Activated CD4-positive, alpha-beta T cell treated with anti-CD3 and anti-CD28 coated beads, Interleukin-2, amount 10 ng/mL, durations not matched to agents 7 days and 5 days (primary cell): ENCODE measurements at places on chromosomes 3 and 15.

- no peak for DNase-seq
Measured at GRCh38 chr3:20904671-20905070, 718.7 kb upstream of the SGO1 start.

DNA sequence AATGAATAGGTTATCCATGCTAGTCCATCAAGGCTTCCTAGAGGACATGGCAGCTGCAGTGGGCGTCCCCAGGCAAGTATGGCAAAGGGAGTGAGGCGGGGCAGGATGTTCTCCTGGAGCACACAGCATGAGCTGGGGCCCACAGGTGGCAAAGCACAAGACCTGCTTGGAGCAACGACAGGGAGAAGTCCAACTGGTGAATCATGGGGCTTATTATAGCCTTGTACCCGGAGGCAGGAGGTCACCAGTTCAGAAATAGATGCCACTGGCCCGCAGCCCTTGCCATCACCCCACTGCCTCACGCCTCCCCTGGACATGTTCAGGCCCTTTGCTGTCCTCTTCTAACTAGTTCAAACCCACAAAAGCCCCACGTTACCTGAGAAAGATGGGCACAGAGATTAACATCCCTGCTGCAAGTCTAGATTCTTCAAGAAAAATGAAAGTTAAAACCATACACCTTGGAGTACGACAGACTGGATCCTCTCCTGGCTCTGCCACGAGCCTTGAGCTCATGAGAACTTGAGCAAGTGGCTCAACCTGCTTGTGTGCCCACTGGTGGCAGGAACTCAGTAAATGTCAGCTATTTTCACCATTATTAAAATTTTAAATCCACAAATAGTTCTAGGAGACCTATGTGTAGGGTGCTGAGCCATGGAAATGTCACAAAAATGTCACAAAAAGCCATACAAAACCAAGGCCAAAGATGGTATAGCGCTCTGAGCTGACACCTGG lies 1.8 kb upstream of the SRGAP3 start:
- DNase-seq = no peak

DNA sequence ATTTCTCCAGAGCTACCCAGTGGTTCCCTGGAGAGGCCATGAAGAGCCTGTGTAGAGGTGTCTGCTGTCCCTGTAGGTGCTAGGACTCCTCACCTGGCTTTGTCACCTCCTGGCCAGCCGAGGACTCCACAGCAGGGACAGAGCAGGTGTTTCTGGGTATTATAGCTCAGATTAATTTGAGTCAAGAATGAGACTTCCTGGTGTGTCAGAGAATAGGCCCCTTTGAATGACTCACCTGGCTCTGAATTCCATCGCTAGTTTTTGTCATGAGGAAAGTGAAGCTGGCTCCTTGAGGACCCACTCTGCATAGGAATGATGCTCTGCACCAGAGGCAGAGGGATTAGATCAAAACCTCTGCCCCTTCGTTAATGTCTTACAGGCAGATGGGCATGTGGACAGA lies 167.5 kb upstream of the TOPAZ1 start:
- no peak for DNase-seq

GRCh38 chr3:121660356-121661171 lies at the start of gene HCLS1:
Gene HCLS1, minus strand, starts transcription at chr3:121660903. Its CDS starts 2,556 bp downstream, at chr3:121658347.
- DNase-seq = peak; percentile 84

GRCh38 chr15:47801522-47801921 lies 84.2 kb downstream of the SEMA6D start:
- DNase-seq = no peak

- no peak for DNase-seq
Measured at GRCh38 chr15:89136078-89136806, 48.0 kb downstream of the ABHD2 start.

DNA sequence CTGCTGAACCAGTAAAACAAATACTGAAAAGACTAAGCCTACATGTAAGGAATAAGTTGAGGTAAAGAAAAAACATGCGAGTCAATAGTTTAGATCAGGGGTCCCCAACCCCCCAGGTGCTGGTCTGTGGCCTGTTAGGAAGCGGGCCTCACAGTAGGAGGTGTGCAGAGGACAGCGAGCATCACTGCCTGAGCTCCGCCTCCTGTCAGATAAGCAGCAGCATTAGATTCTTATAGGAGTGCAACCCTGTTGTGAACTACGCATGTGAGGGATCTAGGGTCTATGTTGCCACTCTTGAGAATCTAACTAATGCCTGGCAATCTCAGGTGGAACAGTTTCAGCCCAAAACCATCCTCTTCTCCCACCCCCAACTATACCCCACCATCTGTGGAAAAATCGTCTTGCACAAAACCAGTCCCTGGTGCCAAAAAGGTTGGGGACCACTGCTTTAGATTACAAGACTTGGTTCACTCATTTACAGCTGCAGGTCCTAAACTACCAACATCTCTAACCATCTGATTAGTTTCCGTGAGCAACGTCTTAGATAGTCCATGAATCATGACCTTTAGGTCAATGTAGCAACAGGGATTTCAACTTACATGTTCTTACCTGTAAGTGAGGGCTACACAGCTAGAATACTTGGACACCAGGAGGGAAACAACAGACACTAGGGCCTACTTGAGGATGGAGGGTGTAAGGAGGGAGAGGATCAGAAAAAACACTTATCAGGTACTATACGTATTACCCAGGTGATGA lies 66.7 kb downstream of the TRANK1 start:
- no peak for DNase-seq

GRCh38 chr3:38331257-38332022 lies 15.1 kb upstream of the XYLB start:
- no peak for DNase-seq

- no peak for DNase-seq
Measured at GRCh38 chr3:72054976-72055375, 270.0 kb upstream of the PROK2 start.

GRCh38 chr3:37200141-37200540 lies 25.8 kb upstream of the LRRFIP2 start:
- no peak for DNase-seq

GRCh38 chr3:153162513-153163392 lies 727 bp downstream of the RAP2B start:
- peak; percentile 43 for DNase-seq

DNA sequence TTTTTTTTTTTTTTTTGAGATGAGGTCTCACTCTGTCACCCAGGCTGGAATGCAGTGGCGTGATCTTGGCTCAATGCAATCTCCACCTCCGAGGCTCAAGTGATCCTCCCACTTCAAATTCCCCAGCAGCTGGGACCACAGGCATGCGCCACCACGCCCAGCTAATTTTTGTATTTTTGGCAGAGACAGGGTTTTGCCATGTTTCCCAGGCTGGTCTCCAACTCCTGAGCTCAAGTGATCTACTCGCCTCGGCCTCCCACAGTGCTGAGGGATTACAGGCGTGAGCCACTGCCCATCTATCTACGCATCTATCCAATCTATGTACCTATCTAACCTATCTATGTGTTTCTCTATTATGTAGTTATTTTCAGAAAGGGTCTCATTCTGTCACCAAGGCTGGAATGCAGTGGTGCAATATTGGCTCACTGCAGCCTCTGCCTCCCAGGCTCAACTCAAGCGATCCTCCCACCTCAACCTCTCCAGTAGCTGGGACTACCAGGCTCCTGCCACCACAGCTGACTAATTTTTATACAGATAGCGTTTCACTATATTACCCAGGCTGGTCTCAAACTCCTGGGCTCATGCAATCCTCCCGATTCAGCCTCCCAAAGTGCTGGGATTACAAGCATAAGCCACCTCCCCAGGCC lies 20.2 kb upstream of the GPX1 start:
- DNase-seq = no peak

DNA sequence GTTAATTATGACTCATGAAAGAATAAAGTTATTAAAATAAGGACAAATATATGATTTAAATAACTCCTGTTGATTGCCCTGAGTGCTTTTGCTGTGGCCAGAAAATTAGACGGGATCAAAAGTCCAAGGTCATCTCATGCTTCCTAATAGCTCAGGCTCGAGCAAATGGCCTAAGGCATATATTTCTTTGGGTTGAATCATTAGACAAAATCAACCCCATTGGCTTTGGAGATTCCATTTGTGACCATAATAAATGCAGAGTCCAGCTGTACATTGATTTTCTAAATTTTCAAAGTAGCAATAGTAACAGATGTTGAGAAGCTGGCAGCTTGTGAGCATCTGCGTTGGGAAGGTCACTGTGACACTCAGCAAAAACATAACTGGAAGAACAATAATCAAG lies 464.5 kb upstream of the TGFBR2 start:
- DNase-seq = no peak

DNA sequence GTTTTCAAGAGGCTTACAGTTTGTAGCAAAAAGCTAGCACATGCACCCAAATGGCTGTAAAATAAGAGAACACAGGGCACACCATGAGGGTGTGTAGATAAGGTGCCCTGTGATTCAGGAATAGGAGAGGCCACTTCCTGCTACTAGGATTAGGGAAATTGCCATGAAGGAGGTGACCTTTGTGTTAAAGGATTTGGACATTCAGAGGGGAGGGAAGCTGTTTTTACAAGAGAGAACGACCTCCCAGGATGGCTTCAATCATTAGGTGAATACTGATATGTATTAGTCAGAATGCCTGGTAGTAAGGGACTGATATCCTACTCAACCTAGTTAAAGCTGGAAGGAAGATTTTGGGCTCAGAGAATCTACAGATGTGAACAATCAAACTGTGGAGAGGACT lies 35.7 kb upstream of the ABHD17C start:
- no peak for DNase-seq
